Tibial artery (tissue), 4 donors: ENCODE measurements at places on chromosomes 12 and 14.

GRCh38 chr14:52318062-52318461 is 4.0 kb downstream of the PTGER2 start:
- DNase-seq: no peak

DNA sequence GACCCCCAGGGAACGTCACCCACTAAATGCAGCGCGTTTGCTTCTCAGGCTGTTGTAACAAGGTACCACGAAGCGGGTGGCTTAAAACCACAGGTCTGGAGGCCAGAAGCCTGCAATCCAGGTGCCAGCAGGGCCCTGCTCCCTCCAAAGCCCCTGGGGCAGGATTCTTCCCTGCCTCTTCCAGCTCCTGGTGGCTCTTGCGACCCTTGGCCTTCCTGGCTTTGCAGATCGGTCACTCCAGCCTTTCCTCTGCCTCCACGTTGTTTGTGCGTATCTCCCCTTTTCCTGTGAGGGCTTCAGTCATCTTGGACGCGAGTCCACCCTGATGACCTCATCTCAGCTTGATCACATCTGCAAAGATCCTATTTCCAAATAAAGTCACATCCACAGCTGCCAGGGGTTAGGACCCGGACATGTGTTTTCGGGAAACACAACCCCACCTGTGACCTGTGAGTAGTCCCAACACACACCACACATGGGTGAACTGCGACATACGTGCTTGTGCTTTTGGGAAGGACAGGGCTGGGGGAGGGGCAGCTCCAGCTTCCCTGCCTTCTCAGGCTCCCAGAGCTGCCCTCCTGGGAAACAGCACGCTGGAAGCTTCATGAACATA is 114.5 kb upstream of the NCOR2 start:
- peak; percentile 77 for DNase-seq

DNA sequence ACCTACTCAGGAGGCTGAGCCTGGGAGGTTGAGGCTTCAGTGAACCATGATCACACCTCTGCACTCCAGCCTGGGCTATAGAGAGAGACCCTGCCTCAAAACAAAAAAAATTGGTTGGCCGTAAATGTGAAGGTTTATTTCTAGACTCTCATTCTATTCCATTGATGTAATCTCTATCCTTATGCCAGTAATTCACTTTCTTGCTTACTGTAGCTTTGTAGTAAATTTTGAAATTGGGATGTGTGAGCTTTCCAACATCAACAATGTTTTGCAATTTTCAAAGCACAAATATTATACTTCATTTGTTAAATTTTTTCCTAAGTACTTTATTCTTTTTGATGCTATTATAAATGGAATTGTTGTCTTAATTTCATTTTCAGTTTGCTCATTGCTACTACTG is 24.6 kb downstream of the LIN52 start:
- no peak for DNase-seq

- DNase-seq: peak; percentile 37
These were observed 33.8 kb upstream of the FGD4 start for GRCh38 chr12:32365473-32366064.

GRCh38 chr14:31269634-31270195 is 62.1 kb upstream of the HECTD1 start:
- DNase-seq: no peak

DNA sequence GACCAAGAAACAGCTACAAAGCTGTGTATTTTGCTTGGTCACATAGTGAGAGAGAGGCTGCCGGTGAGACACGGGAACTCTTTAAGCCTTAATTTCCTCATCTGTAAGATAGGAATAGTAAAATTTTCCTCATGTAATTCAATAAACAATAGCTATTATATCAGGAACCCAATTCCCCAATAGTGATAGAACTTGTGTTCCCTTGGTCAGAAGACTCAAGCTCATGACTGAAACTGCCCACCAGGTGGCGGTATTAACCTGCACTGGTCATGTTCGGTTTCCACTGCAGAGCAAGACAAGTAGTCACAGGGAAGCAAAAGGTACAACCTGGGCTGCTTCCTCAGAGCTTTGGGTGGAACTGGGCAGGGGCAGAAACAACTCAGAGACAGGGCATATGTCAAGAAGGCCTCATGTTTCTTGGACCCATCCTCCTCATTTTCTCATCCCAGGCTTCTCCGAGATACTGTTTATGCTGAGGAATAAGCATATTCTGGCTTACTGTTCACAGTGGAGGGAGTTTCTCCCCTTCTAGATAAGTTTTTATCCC is 4.2 kb upstream of the AJUBA start:
- DNase-seq: peak; percentile 92

DNA sequence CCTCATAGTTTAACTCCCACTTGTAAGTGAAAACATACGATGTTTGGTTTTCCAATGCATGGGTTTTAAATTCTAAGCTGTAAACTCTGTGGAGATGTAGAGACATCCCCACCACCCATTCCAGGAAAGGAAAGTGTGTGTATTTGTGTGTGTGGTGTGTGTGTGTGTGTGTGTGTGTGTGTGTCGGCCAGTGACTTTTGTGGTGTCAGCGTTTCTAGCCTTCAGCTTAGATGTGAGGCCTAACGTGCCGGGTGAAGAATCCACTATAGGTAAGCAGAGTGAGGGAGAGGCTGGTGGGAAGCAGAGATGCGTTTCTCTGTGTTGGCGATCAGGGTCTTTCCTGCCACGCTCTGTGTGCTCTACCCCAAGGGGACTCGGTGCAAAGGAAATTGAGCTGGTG is 93.0 kb downstream of the SLC24A4 start:
- no peak for DNase-seq

DNA sequence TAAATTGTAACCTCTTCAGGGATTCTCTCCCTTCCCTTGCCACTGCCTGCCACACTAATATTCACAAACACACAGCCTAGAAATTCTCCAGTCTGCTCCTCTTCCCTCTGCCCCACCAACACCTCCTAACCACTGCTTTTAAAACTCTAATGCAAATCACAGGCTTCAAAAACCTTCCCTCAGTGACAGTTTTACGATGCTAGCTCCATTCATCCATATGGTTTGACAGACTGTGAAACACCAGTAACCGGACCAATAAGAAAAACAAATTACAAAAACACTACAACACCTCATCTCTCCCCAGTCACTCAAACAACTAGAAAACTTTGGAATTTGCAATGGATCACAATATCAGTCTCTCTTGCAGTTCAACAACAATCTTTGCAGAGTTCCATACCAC is 5.7 kb downstream of the DPF3 start:
- DNase-seq: no peak

- DNase-seq: no peak
These were observed 54.6 kb downstream of the SPTLC2 start for GRCh38 chr14:77561881-77562280.

DNA sequence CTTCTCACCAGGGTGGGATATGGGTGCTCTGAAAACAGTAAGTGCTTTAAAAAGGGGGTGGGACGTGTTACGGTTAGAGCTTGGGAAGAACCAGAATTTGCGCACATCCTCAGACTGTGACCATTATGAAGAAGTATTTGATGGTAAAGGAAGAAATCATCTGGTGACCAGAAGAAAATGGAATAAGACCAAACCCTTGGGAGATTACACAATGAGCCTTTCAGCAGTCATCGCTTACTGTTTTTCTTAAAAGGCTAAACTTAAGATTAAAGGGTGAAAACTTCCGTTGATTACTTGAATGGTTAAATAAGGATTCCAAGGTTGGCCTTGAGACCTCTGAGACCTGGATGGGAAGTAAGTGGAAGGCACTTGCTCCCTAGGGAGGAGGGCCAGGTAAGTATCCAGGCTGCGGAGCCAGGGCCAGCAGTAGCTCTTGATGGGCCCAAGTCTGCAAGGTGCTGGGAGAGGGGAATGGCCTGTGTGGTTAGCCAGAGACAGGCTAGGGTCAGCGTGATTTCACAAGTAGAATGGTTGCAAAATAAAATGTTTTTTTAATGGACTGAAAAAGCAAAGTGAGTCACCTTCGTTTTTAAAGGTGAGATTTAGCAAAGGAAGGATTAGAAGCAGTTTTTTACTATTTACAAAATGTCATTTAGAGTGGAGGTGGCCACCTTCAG is 13.0 kb upstream of the ISM2 start:
- no peak for DNase-seq

DNA sequence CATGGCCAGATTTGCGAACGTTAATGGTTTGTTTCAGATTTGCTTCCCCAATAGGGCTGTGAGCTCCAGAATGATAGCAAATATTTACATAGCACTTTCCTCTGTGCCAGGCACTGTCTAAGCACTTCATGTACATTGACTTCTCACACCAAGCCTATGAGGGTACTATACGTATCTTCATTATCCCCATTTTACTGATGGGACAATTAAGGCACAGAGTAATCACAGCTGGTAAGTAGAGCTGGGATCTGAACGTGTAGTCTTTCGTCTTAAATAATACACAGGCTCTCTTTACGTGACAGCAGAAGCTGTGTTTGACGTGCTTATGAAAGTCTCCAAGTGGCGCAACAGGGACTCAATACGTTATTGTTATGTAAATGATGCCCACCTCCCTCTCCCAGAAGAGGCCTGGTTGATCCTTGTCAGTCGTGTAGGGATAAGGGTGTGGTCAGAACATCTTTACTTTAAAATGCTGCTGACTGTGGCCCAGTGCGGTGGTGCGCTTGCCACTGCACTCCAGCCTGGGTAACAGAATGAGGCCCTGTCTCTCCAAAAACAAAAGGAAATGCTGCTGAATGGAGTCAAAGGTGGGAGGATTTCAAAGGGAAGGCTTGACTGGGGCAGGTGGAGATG is 66.3 kb upstream of the TCL1B start:
- no peak for DNase-seq

DNA sequence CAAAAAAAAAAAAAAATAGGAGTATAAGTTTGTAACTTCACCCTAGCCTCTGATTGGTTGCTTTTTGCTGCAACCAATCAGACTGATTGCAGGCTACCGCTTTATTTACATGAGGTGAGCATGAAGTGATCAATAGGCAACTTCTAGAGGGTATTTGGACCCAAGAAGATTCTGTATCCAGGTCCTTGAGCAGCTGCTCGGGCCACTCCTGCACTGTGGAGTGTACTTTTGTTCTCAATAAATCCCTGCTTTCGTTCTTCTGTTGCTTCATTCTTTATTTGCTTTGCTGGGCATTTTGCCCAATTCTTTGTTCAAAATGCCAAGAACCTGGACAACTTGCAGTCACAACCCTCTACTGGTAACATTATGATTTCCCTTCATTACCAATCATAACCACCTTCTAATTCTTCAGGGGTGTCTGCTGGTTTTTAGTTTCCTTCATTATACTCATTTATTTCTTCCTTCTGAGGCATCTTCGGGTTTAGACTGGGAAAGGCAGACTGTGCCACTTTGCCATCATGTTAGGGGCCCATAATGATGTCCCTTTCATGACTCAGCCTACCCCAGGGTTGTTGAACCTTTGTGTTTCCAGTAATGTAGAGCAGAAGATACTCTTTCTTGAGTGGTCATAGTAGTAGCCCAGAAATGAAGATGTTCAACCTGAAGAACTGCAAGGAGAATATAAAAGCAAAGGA is 43.4 kb upstream of the LIMA1 start:
- no peak for DNase-seq

DNA sequence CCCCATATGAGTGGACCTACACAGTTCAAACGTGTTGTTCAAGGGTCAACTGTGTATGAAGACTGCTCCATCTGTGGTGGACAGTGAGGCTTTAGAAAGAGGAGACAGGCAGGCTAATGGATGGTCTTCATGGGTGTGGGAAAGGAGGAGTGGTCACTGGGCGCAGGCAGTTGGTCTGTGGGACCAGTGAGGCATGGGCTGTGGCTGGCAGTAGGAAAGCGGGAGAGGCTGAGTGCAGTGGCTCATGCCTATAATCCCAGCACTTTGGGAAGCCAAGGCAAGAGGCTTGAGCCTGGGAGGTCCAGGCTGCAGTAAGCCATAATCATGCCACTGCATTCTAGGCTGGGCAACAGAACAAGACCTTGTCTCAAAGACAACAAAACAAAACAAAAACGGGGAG is 2.0 kb upstream of the NR4A1 start:
- no peak for DNase-seq

GRCh38 chr14:102734436-102734835 is 42.8 kb upstream of the TRAF3 start:
- no peak for DNase-seq

GRCh38 chr12:14379508-14379907 is 14.0 kb downstream of the ATF7IP start:
- DNase-seq: no peak

GRCh38 chr12:13288937-13289652 is 92.6 kb downstream of the EMP1 start:
- DNase-seq: no peak

GRCh38 chr14:39440975-39441374 is 8.7 kb upstream of the FBXO33 start:
- no peak for DNase-seq

DNA sequence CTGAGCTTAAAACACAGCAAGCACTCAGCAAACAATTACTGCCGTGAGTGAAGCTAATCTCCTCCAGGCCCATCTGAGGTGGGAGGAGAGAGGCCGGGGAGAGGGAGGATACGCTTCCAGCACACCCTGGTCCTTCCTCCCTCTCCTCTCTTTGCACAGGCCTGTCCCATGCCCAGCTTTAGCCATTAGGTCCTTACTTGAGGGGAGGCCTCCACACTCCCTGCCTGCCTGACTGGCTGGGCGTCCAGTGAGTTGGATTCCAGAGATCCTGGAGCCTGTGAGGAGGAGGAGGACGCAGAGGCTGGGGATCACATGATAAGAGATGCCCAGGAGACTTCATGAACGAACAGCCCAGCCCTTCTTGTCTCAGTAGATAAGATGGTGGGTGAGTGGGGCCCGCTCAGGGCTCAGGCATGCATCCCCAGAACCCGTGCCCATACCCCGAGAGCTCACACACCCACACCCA is 65.1 kb upstream of the NCOR2 start:
- no peak for DNase-seq

- no peak for DNase-seq
These were observed 251.0 kb downstream of the FBXL14 start for GRCh38 chr12:1343422-1343821.
